Suppressor macrophage treated with lipopolysaccharide for 4 hours (primary cell): ENCODE measurements at places on chromosomes 16 and 17.

- no peak for DNase-seq
Measured at GRCh38 chr16:31569360-31569717, 41.6 kb downstream of the AHSP start.

- no peak for DNase-seq
Measured at GRCh38 chr16:65268331-65268730, 146.5 kb upstream of the CDH11 start.

DNA sequence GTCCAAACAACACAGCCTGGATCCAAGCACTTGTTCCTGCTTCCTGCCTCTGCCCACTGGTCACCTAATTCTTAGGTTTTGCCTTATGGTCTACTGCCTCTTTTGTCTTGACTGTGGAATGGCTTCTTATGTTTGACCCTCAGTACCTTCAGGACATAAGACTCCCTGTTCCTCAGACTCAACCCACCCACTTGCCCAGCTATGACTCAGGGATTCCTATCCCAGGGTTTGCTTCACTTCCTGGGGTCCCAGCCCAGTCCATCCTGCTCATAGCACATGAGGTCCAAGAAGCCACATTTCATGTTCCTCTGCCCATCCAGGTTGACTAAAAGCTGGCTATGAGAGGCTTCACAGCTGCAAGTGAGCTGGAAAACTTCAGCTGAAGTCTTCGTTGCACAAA lies 320.9 kb upstream of the CDH5 start:
- DNase-seq = no peak

DNA sequence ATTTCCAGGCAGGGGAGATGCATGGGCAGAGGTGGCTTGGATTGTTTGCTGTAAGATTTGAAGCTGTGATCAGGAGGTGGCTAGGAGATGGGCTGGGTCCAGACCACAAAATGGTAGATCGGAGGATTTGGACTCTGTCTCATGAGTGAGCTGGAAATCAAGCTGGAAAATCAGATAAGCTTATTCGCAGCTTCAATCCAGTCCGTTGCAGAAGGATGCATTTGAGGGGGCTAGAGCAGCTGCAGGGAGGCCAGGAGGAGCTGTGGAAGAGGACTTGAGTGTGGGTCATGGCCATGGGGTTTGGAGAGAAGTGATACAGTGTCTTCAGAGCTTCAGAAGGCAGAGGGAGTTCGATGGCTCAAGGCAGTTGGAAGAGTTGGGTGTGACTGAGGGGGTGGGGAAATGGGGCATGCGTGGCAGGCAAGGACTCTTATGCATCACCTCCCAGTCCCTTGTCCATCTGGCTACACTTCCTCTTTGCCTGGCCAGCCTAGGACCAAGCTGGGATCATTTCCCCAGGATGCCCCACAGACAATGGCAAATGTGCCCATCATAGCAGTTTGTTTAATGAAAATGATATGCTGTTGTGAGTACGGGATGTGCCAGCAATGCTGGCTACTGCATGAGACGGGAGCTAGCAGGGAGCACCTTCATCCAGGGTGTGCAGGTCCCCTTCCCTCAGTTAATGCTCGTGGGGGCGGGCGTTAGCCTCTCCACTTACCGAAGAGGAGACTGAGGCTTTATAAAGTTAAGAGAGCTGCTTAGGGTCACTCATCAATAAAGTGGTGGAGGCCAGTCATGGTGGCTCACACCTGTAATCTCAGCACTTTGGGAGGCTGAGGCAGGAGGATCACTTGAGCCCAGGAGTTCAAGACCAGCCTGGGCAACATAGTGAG lies 20.6 kb downstream of the QPRT start:
- DNase-seq = peak; percentile 28

DNA sequence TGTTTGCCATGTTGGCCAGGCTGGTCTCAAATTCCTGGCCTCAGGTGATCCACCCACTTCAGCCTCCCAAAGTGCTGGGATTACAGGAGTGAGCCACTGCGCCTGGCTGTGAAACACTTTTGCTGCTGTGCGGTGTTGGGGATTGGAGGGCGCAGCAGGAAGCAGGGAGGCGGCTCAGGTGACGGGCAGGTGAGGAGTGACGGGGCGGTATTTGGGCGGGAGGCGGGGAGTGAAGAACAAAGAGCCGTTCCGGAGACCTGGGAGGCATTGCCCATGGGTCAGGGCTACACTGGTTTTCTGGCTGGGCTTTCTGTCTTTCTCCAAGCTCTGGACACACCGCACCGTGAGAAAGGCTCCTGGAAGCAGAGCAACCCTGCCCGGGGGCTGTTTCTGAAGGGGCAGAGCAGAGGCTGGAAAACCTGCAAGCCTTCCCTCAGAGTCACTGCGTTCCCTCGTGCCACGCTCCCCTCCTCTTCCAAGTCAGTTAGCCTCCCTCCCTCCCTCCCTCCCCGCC lies 22.1 kb downstream of the CRISPLD2 start:
- no peak for DNase-seq

DNA sequence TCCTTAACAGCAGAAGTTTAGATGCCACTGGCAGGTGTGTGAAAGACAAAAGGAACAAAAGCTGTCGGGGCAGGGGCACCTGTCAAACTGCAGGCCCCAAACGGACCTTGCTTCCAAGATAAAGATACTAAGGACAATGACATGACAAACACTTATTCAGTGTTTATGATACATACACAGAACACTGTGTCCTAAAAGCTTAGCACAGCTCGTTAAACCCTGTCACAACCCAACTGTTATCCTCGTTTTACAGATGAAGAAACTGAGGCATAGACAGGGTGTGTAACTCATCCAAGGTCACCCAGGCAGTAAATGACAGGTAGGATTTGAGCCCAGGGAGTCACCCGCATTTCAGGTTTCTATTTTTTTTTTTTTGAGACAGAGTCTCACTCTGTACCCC lies 9.6 kb downstream of the SDK2 start:
- DNase-seq = no peak

GRCh38 chr17:16931318-16932060 lies 40.4 kb downstream of the TNFRSF13B start:
- DNase-seq = no peak

GRCh38 chr16:35506018-35506897 lies 2046.8 kb downstream of the TP53TG3F start:
- no peak for DNase-seq

GRCh38 chr16:75774197-75774596 lies 47.9 kb upstream of the CPHXL start:
- peak; percentile 57 for DNase-seq

GRCh38 chr16:6131526-6132050 lies 1034.0 kb upstream of the EEF2KMT start:
- DNase-seq = no peak

- peak; percentile 80 for DNase-seq
Measured at GRCh38 chr17:32275060-32276042, 9.7 kb downstream of the RHBDL3 start.

DNA sequence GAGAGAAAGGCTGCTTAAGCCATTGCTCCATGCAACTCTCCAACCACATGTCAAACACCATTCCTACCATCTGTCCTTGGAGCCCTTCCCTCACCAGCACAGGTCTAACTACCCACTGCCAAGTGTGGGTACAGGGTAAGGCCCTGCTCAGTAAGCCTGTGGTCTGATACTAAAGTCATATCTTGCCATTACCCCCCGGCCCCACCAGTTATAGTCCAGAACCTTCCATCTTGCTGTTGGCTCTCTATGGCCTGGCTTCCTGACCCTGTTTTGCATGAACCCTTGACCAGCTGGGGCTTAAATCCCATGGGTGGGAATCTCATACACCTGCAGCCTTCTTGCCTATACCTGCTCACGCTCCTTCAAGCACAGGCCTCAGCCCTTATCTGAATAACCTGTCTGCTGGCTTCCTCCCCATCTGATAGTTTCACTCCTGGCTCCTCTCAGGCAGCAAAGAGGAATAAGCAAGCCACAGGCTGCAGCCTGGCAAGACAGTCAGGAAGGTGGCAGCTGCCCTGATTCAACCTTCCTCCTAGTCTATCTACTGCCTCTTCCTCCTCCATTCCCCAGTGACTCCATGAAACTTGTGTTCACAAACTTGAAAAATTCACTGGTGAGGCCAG lies 64.1 kb downstream of the ZFHX3 start:
- no peak for DNase-seq

DNA sequence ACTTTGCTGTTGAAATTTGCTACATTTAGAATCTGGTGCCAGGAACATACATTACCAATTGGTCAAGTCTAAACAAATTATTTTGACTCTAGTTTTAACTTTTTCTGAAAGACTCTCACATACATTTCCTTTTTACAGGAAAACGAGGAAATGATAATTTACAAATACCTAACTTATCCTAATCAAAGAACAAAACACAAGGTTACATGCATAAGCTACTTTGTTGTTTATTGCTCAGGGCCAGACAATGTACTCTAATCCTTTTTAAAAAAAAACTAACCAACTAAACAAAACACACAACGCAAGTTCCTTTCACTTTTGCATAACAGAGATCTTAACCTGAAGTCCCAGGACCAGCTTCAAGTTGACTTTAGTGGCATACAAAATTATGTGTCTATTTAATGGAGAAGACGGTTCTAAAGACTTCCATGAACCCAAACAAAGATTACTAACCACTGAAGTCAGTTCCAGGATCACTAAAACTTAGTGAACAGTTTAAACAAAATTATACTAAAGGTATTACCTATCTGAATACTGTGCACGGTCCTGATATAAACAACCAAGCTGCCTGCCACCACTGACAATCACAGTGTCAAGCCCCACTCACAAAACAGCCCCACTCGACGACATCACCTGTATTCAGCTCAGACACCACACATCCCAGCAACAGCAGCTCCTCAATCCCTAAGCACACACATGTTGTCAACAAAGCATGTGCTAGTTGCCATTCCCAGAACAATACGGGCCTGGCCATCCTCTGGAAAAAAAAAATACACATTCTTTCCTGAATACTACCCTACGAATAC lies 1.9 kb downstream of the ZNF652 start:
- DNase-seq = peak; percentile 24

- peak; percentile 53 for DNase-seq
Measured at GRCh38 chr17:51764387-51764971, 394.0 kb downstream of the CA10 start.

GRCh38 chr17:41739661-41740352 lies 5.4 kb upstream of the HAP1 start:
- no peak for DNase-seq

GRCh38 chr16:75377729-75378386 lies 55.4 kb downstream of the CFDP1 start:
- peak; percentile 90 for DNase-seq

DNA sequence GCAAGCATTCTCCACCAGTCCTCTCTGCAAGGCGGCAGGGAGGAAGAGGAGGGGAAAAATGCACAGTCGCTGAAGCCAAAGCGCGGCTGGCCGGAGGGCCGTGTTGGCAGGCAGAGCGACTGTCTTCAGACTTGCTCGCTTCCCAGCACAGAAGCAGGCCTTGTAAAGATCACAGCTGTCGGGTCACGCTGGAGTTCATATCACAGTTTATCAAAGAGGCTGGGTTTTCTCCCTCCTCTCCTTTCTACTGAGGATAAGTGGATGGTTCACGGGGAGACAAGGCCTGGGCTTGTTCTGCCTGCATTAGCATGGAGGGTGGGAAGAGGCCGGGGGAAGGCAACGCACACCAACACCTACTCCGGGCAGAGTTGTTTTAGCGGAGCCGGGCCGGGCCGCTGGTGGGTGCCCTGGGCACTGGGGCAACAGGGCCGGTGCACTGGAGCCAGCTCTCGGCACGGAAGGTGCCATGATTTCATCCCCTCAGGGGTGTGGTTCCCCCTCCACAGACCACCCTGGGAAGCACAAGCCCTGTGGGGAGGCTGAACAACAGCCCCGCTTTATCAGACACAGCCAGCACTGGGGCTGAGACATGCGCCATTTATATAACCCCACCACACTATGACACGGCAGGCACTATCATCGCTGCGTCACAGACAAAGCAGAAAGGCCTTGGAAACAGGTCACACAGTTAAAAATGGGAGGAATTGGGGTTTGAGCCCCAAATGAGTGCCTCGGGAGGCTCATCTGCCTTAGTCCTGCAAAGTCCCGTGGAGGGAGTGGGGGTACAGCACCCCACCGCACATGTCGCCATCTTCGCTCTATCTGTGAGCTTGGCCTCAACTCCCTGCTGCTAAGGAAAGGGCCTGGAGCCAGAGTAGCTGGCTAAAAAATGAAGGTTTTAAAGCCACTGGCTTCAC lies 40.3 kb upstream of the MTSS2 start:
- DNase-seq = no peak

GRCh38 chr17:36901506-36901905 lies 35.8 kb upstream of the LHX1 start:
- no peak for DNase-seq

DNA sequence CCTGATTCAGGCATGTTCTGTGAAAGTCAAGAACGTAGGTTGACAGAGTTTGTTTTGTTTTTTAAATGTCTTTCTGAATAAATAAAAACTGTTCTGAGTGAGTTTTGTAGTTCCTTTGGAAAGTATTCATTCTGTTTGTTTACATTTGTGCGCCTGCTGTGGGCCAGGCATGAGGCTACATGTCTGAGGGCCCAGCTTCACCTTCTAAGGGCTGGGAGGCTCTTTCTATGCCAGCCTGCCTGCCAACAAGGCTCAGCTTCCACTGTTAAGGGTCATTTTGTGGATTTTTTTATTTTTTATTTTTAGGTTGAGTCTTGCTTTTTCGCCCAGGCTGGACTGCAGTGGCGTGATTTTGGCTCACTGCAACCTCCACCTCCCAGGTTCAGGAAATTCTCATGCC lies 6.1 kb downstream of the WWOX start:
- DNase-seq = no peak

DNA sequence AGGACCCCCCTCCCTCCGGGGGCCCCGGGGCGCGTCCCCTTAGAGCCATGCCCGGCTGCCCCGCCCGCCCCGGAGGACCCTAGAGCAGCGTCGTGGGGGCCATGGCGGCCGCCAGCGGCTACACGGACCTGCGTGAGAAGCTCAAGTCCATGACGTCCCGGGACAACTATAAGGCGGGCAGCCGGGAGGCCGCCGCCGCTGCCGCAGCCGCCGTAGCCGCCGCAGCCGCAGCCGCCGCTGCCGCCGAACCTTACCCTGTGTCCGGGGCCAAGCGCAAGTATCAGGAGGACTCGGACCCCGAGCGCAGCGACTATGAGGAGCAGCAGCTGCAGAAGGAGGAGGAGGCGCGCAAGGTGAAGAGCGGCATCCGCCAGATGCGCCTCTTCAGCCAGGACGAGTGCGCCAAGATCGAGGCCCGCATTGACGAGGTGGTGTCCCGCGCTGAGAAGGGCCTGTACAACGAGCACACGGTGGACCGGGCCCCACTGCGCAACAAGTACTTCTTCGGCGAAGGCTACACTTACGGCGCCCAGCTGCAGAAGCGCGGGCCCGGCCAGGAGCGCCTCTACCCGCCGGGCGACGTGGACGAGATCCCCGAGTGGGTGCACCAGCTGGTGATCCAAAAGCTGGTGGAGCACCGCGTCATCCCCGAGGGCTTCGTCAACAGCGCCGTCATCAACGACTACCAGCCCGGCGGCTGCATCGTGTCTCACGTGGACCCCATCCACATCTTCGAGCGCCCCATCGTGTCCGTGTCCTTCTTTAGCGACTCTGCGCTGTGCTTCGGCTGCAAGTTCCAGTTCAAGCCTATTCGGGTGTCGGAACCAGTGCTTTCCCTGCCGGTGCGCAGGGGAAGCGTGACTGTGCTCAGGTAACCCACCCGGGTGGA lies 759 bp downstream of the ALKBH5 start:
- DNase-seq = peak; percentile 75

- no peak for DNase-seq
Measured at GRCh38 chr17:34474706-34475105, 104.7 kb upstream of the TMEM132E start.
